ENCODE measurements at places on chromosomes 5 and 9. TPM values are rescaled to one million over a fixed set of nuclear protein-coding genes. Genes with fewer than 3 reads are reported as not detected.

MARCOL gene
- not detected for total RNA-seq

DNA sequence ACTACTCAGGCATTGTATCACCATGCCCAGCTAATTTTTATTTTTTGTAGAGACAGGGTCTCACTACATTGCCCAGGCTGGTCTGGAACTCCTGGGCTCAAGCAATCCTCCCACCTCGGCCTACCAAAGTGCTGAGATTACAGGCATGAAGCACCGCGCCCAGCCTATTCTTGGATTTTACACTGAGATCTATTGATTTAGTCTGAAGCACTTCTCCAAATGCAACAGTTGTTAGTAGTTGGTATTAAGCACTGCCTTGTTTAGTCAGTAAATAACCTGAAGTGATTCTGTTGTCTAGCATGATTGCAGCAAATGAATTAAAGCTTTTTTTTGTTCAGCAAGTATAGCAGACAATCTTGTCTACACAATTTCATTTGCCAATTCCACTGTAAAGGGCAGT is 8.9 kb upstream of the CCNB1 start:
- DNase-seq: no peak

SLC25A2 gene
- total RNA-seq: 0.14 TPM

QRFP gene
- not detected for total RNA-seq

ISL1 gene
- 0.10 TPM for total RNA-seq

GRCh38 chr9:83572524-83572923 is 34.3 kb upstream of the FRMD3 start:
- DNase-seq: no peak

- DNase-seq: peak; percentile 92
Observed at GRCh38 chr9:136093995-136094881, 851 bp downstream of the NACC2 start.

DNA sequence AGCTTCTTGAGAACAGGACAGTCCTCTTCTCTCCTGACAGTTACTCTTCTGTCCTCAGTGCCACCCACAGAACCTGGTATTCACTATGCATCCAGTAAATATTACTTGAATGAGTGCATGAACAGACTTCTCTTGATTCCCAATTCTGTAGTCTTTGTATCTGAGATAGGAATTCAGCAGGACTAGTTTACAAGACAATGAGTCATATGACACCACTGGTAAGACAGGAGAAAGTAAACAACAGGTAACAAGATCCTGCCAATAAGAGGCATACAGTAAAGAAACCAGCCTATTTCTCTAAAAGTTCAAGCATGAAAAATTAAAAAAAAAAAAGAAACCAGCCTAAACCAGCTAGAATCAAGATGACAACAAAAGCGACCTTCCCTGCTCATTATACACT is 6.2 kb downstream of the ZNF883 start:
- no peak for DNase-seq

DNA sequence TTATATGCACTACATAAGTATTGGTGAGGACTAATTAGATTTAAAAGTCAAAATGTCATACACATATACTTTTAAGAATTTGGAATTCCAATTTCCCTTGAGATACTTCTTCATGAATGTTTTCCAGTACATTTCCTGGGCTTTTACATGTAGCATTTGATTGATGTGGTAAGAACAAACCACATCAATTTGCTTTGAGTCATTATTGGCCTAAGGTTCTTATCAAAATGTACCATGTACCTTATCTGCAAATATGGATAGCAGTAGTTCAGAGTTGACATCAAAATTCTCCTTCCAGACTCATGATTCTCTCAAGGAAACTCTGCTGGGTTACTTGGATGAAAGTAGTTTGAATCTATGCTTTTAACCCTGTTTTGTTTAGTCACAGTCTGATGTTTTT is 2.5 kb downstream of the CAST start:
- no peak for DNase-seq

CDX1 gene
- 0.62 TPM for total RNA-seq

GRCh38 chr9:6590334-6590733 is 55.2 kb downstream of the GLDC start:
- DNase-seq: no peak

DNA sequence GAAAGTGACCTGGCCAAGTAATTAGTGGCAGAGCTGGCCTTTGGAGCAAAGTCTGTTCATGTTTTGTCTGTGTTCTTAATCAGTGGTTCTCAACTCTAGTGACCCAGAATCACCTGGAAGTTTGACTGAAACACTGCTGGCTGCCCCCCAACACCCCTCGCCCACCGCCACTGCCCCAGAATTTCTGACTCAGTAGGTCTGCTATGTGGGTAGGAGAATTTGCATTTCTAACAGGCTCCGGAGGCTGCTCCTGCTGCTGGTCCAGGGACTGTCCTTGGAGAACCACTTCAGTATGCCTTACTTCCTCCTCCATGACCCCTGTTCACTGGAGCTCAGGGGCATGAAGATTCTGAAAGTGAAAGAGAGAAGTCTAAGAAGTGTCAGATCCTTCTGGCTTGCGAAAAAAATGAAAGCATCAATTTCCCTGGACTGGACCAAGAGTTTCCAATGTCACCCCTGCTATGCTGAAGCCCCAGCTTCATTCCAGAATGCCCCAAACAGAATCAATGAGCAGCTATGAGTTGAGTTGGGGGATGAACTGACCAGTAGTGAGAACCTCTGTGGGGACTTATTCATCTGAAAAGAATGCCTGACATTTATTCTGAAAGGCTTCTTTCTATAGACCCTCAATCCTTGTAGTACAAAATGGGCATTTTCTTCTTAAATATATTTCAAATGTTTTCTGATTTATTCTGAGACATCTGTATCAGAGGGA is 20.8 kb upstream of the COL15A1 start:
- DNase-seq: no peak

PCDHGA8 gene
- total RNA-seq: 0.22 TPM

NRARP gene
- total RNA-seq: 34.8 TPM

GRCh38 chr9:15307523-15307841 is 466 bp upstream of the TTC39B start:
- no peak for DNase-seq

GRCh38 chr5:8756498-8757084 is 789.3 kb downstream of the SEMA5A start:
- peak; percentile 25 for DNase-seq

RORB gene
- 0.52 TPM for total RNA-seq

HDHD3 gene
- 36.2 TPM for total RNA-seq

- DNase-seq: no peak
Observed at GRCh38 chr9:124835026-124835557, 18.2 kb upstream of the WDR38 start.

- no peak for DNase-seq
Observed at GRCh38 chr9:32837551-32838058, 54.3 kb downstream of the TMEM215 start.

C9orf72 gene
- 27.6 TPM for total RNA-seq

DNA sequence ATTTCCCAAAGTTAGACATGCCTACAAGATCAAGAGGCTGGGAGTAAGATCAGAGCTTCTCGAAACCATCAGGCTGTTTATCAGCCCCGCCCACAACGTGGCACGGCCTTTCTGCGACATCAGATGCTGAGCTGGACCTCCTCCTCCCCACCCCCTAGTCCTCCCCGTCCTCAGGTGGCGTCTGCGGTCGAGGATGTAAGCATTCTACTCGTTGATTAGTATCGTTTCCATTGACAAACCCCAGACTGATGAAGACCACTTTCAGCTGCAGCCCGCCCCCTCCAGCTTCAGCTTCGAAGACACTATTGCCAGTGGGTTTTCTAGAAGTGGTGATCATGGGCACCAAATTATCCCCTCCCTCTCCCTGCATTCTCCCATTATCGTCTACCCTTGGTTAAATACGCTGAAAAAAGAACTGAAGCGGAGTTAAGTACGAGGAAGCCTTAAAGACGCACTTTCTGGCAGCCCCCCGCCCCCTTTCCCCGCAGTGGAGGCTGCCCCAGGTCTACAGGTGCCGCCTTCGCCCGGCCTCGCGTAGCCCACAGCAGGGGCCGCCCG is 1.1 kb downstream of the PPIC start:
- DNase-seq: peak; percentile 79

NUDT12 gene
- total RNA-seq: 22.8 TPM

GRCh38 chr9:83339435-83339834 is 198.8 kb downstream of the FRMD3 start:
- DNase-seq: no peak

DNA sequence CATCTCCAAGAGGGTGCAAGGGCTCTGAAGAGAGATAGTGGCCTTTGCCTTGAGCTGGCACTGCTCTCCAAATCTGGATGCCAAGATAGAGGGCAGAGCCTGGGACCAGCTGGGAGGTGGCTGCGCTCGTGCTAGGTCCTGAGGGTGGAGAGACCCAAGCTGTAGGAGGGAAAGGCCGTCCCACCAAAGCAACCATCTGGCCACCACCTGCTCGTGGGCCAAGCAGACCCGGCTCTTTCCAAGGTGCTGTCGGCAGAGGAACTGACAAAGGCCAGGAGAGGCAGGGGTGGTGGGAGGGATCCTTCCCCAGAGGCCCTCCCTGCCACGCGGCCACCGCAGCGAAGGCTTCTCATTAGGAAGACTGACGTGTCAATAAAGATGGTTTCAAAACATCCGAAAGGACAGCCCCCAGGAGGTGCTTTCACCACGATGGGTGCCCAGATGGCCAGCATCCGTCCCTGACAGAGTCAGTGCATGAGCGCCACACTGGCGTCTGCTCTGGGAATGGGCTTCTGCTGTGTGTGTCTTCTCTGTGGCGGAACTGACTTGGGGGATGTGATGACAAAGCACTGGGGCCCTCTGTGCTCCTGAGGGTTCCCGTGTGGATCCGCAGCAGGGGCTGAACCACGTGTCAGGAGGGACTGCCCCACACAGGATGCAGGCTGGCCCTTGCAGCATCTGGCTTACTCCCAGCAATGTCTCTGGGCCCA is 213.5 kb downstream of the FANCC start:
- DNase-seq: peak; percentile 40

DNA sequence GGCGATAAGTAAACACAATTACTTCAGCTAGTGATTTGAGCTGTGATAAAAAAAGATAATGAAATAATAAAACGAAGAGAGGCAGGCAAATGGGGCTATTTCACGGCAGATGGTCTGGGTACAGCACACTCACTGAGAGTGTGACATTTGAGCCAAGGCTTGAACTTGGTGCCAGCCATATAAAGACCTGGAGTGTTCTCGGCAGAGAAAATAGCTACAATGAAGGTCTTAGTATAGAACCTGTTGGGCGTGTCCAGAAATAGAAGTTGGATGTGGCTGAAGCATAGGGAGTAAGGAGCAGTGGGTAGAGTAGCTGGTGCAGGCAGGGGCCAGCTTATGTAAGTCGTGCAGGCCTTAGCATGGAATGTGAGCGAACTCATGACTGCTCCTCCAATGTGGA is 660.3 kb upstream of the WWC1 start:
- DNase-seq: no peak

DNA sequence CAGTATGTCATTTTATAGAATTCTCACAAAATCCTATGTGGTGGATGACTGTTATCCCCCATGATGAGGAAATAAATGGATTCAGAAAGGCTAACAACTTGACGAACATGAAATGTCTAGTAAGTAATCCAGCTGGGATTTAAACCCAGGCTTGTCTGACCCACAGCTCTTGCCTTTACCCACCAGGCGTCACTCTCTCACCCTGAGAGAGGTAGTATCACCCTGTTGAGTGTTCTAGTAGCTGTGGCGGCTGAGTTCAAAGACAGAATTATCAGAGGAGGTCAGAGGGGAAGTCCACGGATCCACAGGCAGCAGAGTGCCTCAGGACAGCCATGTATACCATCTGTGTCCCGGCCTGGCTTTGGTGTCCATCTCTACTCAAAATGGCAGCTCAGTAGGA is 113.8 kb downstream of the ZNF462 start:
- no peak for DNase-seq
